ENCODE measurements at places on chromosomes 1 and 21.

- DNase-seq = no peak
Measured at GRCh38 chr1:208450958-208451357, 206.8 kb upstream of the PLXNA2 start.

- DNase-seq = no peak
Measured at GRCh38 chr21:30193201-30193600, 22.7 kb downstream of the CLDN8 start.

GRCh38 chr1:216607067-216607697 lies 116.0 kb downstream of the ESRRG start:
- DNase-seq = no peak

GRCh38 chr1:201265756-201266155 lies 17.6 kb upstream of the PKP1 start:
- no peak for DNase-seq

DNA sequence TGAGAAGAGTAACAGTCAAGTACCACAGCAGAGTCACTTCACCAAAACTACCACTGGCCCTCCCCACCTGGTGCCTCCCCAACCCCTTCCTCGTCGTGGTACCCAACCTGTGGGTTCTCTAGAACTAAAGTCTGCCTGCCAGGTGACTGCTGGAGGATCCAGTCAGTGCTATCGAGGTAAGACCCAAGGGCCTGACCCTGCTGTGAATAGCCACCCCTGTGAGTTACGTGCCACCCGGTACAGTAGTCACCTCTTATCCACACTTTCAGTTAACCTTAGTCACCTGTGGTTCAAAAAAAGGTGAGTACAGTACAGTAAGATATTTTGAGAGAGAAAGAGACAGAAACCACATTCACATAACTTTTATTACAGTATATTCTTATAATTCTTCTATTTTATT lies 16.5 kb downstream of the TTF2 start:
- no peak for DNase-seq

- no peak for DNase-seq
Measured at GRCh38 chr1:76124196-76124595, 49.6 kb downstream of the ST6GALNAC3 start.

GRCh38 chr1:116510361-116510760 lies 60.5 kb downstream of the CD58 start:
- DNase-seq = peak; percentile 41

DNA sequence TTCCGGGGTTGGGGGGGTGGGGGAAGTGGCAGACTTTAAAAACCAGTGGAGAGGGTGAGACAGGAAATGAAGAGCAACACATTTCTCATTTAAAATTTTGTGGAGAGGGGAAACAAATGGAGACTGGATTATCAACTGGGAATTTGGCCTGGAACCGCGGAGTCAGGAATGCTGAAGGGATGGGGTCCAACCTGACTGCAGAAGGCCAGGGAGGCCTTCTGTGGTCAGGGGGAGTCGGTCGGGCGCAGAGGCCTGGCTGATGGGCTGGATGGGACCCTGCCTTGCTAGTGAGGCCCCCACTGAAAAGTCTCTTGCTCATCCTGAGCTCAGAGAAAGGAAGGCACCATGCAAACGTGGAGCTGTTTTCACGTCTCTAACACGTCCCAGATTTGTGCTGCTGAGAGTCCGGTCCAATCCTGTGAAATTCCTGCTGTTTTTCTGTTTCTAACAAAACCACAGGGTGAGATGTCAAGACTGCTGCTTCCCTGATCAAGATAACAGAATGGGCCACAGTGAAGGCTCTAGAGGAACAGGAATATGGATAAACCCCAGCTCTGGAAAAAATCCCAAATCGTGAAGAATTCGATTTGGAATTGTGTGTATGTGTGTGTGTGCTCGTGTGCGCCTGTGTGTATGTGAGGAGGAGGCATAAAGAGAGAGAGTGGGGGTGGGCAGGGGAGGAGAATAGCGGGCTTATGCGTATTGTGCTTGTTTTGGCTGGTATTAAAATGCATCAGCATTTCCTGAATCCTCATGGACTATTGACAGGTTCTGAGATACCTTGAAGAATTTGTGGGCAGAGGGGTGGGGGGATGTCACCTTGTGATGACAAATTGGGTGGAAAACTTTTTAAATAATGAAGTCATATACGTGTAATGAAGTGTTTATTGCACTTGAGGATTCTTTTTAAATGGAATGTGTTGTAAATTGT lies 117.4 kb downstream of the NGF start:
- no peak for DNase-seq

GRCh38 chr21:15354516-15354915 lies 289.7 kb upstream of the NRIP1 start:
- DNase-seq = no peak

GRCh38 chr1:177383715-177384114 lies 213.0 kb downstream of the BRINP2 start:
- no peak for DNase-seq

Measured in activated CD8-positive, alpha-beta memory T cell treated with anti-CD3 and anti-CD28 coated beads, Interleukin-2, amount 10 ng/mL, durations not matched to agents 7 days and 5 days (primary cell).